NCI-H187 treated with DMSO at 0.1 percent for 48 hours (cell line): ENCODE measurements at places on chromosomes 3 and 15.

DNA sequence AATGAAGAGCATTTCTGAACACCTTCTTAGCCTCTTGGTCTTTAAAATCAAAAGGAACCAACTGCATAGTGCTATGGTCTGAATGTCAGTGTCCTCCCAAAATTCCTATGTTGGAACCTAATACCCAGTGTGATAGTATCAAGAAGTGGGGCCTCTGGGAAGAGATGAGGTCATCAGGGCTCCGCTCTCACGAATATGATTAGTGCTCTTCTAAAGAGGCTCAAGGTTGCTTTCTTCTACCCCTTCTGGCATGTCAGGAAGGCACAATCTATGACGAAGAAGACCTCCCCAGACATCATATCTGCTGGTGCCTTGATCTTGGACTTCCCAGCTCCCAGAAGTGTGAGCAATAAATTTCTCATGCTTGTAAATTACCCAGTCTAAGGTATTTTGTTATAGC, 209.5 kb downstream of the MAGI1 start:
- no peak for DNase-seq

DNA sequence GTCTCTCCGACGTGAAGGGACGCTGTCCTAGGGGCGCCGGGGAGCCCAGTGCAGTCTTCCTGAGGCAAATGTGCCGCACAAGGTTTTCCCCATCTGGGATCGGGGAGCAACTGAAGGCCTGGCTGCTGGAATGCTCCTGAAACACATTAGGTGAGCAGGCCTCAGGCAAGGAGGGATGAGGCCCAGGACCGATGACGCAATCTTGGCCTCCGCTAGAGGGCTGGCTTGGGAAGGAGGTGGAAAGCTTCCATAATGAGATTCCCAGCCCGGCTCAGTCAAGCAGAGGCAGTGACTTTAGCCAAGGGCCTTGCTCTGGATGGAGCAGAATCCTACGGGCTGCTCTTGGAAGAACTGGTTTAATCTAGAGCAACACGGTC, 50.8 kb downstream of the CPN2 start:
- no peak for DNase-seq

DNA sequence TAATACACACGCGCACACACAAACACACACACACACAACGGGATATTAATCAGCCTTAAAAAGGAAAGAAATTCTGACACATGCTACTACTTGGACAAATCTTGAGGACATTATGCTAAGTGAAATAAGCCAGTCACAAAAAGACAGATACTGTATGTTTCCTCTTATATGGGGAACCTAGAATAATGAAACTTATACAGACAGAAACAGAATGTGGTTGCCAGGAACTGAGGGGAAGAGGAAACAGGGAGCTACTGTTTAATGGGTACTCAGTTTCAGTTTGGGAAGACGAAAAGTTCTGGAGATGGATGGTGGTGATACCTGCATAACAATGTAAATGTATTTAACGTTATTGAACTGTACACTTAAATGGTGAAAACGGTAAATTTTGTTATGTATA, 20.2 kb downstream of the ICE2 start:
- no peak for DNase-seq

DNA sequence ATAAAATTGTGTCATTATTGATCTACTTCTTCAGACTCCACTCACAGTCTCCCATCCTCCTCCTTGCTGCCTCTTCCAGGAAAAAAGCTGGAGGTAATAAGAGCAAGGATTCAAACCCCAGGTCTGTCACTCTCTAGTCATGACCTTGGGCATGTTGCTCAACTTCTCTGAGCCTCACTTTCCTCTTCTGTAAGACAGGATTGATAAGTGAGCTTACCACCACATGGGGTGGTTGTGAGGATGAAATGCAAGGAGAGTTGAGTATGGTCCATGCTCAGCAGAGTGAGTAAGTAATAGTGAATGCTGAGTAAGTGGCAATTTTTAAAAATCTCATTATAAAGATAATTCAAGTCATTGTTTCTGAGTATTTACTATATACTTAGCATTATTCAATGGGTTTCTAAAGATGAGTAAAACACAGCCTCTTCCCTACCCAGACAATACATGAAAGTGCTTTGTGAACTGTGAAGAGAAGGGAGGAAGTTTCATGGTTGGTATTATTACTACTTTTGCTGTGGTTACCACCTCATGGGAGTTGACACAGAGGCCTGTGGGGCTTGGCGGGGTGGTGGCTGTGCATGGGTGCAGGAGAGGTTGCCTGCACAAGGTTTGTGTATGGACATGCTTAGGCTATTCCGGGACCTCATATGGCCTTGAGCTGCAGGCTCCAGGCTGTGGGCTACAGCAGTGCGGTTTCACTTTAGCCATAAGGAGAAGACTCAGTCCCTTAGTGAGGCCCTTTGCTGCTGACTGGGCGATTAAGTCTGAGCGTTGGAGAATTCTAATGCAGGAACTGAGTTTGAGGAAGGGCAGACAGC, 30.0 kb downstream of the SLC6A11 start:
- no peak for DNase-seq

DNA sequence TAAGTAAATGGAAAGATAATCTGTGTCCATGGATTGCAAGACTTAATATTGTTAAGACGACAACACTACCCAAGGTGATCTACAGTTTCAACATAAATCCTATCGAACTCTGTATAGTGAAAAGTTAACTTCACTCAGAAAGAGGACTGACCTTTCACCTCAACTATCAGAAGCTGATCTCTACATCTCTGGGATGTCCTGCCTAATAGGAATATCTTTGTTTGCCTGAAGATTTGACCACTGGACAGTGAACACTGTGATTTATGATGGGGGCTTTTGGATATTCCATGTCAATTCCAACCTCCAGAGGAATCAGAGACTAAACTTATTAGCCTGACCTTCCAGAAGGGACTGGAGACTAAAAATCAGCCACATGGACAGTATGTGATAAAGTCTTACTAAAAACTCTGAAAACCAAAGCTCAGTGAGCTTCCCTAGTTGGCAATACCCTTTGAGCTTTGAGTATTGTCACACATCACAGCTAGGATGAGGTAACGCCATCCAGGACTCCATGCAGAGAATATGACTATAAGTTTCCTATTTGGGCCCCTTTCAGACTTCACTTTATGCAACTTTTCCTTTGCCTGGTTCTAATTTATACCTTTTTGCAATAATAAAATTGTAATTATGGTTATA, 164.9 kb upstream of the SETMAR start:
- no peak for DNase-seq

- DNase-seq: no peak
Measured at GRCh38 chr15:79283252-79284048, 928 bp downstream of the ANKRD34C start.

- DNase-seq: no peak
Measured at GRCh38 chr3:97389936-97390335, 374.6 kb upstream of the ARL6 start.

- DNase-seq: no peak
Measured at GRCh38 chr15:43867096-43867495, 40.3 kb downstream of the WDR76 start.

GRCh38 chr3:5390221-5390620, 202.7 kb downstream of the EDEM1 start:
- DNase-seq: no peak

GRCh38 chr3:73633453-73633852, 8.7 kb upstream of the PDZRN3 start:
- no peak for DNase-seq

DNA sequence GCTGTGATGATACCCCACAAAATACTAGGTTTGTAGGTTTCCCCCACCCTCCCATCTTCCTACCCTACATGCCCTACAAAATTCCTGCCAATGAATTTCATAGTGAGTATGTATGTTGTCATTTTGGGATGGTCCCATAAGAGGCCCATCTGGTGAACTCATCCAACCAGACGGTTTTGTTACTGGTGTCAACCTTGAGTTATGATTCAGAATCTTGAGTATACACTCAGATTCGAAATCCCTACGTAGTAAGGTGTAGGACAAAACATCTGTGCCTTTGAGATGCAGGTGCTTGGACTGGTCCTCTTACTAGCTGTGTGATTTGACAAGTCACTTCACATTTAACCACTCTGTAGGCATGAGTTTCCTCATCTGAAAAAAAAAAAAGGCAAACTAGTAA, 3.6 kb downstream of the SIAH2 start:
- DNase-seq: no peak

GRCh38 chr15:53520996-53521395, 238.5 kb downstream of the WDR72 start:
- DNase-seq: no peak

DNA sequence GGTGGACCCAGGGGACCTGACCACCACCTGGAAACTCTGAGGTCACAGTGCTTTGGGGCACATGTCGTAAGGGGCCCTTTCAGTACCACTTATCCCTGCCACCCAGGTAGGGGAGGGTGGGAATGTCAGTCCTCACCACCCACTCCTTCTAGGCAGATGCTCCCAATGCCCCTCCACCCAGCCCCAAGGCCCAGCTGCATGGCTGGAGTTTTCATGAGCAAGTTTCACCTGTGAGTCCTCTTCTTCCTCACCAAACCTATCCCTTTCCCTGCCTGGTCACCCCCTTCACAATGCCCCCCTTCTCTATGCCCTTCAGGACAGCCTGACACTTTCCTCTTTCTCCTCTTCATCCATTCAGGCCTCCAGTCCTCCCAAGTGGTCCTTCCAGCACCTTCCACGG, 9.8 kb downstream of the FAM174B start:
- no peak for DNase-seq

- no peak for DNase-seq
Measured at GRCh38 chr3:189833996-189834395, 202.8 kb downstream of the TP63 start.

GRCh38 chr15:92120094-92120795, 266.7 kb downstream of the SLCO3A1 start:
- no peak for DNase-seq

- no peak for DNase-seq
Measured at GRCh38 chr3:157111518-157111917, 48.4 kb downstream of the CCNL1 start.

GRCh38 chr3:10977892-10978510, 14.5 kb upstream of the SLC6A1 start:
- no peak for DNase-seq

- no peak for DNase-seq
Measured at GRCh38 chr3:140395134-140396075, 282.5 kb upstream of the TRIM42 start.

GRCh38 chr3:8574040-8574669, 70.4 kb downstream of the SSUH2 start:
- no peak for DNase-seq

DNA sequence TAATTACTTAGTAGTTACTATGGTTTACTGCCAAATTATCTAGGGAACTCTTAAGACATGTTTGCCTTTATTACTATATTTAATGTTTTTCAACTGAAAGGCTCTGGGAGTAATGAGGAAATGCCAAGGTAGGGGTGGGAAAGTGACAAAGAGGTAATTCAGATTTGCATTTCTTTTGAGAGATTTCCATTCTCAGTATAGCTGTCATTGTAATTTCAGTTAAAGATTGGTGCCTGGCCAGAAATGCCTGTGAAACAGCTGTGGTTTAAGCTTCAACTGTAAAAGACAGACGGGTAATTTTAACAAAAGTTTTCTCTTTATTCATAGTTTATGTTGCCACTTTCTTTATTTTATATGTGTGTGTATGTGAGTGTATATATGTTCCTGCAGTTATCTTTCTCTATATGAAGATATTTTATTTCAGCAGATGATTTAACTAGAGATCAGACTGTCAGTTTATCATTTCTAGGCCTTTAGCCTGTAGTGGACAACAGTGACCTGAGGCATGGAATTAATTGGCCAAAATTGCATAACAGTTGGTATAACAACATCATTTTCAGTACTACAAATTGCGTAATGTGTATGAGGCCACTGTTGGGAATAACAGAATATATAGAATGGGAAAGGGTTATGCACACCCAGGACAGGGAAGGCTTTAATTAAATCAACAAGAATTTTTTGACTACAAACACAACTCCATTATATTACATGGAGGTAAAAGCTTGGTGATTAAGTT, 119.0 kb downstream of the BBX start:
- DNase-seq: no peak

GRCh38 chr15:45132844-45133560, 3.2 kb downstream of the DUOX1 start:
- DNase-seq: no peak

DNA sequence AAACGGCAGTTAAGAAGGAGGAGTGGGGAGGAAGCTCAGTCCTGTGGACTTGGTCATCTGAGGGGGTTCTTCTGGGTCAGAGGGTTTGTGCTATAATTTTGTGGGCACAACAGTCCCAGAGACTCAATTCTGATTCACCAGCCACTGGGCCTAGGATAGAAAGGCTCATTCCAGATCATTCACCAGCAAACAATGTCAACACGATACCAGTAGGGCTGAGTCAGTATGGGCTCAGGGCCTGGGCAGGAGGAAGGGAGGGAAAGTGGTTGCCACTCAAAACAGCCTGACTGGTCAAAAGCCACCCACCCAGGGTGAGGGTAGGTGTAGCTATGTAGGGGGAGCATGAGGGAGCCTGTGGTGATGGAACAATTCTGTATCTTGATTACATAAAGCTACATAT, 86.9 kb upstream of the MEX3B start:
- no peak for DNase-seq

- DNase-seq: no peak
Measured at GRCh38 chr3:65702202-65702601, 336.5 kb downstream of the MAGI1 start.

- no peak for DNase-seq
Measured at GRCh38 chr3:25021816-25022215, 406.2 kb upstream of the RARB start.

GRCh38 chr3:43062564-43063040, 43.3 kb downstream of the POMGNT2 start:
- no peak for DNase-seq

- no peak for DNase-seq
Measured at GRCh38 chr3:14848906-14849305, 30.1 kb downstream of the FGD5 start.

DNA sequence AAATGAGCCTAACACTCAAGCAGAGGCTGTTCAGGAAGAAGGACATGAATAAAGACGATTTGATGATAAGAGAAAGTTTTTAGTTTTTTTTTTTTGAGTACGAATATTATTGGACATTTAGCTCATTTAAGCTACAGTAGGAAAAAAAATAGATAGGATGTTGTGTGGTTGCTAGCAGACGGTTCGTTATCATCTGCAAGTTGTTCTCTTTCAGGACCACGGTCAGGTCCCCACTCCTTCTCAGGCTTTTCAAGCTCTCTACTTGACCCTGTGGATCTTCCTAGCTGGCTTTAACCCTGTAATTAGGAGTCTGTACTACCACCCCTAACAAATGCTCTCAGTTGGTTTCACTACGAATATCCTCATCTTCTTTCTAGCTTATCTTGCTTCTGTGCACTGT, 1.1 kb downstream of the KCNH8 start:
- no peak for DNase-seq

DNA sequence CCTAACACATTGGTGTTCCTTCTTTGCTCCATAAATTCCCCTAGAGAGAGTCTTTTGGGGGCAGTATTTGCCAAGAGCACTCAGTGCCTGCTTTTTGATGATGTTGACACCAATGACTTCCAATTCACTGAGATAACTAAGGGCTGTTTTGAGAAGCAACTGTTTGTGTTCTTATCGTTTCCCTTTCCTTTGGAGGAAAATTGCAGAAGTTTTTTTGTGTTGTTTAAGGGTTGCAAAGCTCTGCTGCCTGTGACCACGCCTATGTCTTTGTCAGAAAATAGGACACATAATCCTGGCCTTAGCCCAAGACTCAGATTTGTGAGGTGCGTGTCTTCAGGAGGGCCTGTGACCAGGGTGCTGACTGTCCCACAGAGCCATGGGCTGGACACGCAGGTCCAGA, 99.6 kb downstream of the FAM43A start:
- DNase-seq: no peak
